NCI-H524 treated with DMSO at 0.1 percent for 48 hours (cell line): ENCODE measurements at places on chromosomes 16 and 17.

- DNase-seq = peak; percentile 79
Observed at GRCh38 chr16:56075732-56076388, 115.4 kb upstream of the GNAO1 start.

GRCh38 chr17:65166787-65167186 is 29.6 kb downstream of the RGS9 start:
- DNase-seq = no peak

DNA sequence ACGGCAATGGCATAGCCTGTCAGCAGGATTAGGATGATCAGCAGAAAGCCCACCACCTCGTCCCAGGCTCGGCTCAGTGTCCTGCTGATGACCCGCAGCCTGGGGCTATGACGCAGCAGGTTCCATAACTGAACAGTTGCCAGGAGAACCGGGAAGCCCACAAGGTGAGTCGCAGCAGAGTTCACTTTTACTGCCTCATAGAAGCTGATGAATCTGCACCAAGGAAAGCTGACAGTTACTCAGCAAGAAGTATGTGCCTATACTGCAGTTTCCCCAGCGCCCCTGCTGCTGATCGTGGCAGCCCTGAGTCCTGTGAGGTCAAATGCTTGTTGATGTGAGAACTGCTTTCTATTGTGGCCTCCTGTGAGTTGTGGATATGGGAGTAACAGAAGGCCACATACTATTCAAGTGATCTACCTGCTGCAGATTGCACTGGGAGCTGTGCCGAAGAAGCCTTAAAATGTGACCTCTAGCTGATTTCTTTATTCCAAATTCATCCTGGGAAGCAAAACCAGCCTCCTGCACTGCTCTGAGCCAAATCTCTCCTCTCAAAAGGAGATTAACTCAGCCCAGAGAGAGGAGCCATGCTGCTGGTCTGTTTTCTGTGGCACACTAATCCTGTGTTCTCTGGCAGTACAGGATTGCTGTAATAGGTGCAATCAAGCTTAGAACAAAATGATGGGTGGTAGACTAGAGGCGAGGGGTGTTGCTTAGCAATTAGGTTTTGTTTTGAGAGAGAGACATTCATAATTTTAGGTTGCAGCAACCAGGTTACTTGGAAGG is 38.8 kb downstream of the IST1 start:
- DNase-seq = no peak

DNA sequence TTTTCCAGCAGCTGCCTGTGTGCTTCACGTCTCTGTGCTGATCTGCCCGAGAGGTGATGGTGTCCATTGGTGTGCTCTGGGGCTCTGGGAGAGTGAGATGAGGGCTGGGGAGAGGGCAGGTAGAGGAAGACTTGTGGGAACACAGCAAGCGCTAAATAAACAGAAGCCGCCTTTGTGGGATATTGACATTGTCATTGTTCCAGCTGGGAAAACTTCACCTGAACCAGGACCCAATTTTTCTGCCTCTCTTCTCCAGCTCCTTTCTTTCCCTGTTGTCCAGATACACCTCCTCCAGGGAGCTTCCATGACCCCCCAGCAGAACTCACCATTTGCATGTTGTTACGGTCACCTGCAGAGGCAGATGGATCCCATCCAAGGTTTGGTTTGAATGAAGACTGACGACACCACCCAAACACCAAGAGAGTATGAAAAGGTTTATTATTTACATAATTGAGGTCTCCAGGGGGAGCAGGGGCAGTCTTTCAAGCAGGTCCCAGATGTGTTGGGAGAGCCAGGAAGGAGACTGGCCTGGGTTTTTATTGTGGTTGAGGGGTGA is 3.6 kb upstream of the ITGA3 start:
- DNase-seq = no peak

DNA sequence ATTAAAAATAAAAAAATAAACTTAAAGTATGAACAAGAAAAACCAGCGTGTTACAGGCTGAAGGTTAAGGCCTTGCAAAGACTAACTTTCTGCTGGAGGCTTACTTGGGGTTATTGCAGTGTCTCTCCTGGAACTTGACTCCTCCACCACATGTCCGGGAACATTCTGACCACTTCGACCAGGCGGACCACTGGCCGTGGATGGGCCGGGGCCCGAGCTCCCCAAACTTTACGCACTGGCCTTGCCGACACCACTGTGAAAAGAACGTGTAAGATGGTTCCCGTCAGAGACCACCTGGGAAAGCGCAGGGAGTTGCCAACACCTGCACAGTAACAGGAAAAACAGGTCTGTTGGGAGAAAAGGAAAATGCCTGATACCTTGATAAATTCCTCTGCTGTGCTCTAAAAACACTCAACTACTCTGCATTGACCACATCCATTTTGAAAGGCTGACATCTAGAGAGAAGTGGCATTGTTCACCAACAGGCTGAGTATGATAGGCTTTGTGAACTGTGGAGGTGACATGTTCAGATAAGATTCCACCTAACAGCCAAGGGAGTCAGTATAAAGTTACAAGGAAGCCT is 99.1 kb downstream of the ADAMTS18 start:
- no peak for DNase-seq

DNA sequence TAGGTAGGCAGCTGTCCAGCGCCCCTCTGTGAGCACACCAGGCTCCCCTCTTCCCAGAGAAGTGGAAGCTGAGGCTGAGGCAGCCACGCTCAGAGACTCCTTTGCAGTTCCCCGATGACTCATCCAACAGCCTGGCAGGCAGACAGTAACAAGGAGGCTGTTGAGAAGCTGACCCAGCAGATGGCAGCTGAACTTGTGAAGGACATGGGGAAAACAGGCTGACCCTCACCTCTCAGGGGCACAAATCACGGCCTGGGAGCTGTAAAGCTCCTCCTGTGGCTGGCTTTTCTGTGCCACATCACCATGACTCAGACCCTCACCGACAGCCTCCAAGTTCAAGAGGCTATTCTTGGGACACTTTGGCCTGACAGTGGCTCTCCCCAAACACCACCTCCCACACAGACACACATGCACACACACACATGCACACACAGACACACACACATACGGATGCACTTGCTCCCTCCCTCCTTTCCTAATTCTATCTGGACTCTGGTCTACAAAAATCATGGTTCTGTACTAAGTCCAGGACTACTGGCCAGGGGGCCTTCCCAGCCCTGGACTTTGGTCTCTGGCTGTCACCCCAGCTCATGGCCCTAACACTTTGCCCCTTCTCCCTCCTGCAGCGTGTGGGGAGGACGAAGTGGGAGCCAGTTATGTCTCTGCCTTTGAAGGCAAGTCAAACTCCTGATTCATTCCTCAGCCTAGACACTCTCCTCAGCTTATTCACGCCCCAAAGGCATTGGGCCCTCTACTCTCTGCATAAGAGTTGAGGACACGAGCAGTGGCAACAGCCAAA is 23.2 kb downstream of the MAP3K14 start:
- DNase-seq = peak; percentile 30

- no peak for DNase-seq
Observed at GRCh38 chr17:79305768-79306423, 231.3 kb downstream of the ENGASE start.

DNA sequence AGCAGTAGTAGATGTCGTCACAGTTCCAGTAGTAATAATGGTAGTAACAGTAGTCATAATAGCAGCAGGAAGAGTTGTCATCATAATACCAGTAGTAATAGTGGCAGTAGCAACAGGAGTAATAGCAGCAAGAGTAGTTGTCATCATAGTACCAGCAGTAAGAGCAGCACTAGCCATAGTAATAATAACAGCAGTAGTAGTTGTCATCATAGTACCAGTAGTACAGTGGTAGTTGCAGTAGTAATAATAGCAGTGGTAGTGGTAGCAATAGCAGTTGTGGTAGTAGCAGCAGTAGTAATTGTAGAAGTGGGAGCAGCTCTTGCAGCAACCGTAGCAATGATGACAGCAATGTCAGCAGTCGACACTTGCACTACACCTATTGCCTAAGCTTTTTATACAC is 502.8 kb downstream of the HS3ST4 start:
- no peak for DNase-seq

GRCh38 chr17:28475151-28475900 is 1.9 kb downstream of the SLC13A2 start:
- no peak for DNase-seq

DNA sequence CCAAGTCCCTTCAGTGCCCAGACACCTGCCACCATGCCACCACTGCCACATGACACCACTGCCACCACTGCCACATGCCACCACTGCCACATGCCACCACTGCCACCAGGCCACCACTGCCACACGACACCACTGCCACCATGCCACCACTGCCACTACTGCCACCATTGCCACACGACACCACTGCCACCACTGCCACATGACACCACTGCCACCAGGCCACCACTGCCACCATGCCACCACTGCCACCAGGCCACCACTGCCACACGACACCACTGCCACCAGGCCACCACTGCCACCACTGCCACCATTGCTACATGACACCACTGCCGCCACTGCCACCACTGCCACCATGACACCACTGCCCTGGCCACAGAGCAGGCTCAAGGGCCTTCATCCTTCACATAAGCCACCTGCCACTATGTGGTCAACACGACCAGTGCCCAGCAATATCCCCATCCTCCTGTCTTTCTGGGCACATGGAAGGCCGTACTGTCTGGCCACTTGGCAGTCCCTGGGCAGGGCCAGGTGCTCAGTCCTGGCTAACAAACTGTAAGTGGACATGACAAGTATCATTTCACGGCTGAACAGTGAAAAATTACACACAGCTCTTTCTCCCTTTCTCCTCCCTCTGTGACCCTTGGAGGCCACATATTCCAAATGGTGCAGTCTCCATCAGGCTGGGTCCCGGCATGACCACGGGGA is 33.1 kb downstream of the ABR start:
- no peak for DNase-seq

DNA sequence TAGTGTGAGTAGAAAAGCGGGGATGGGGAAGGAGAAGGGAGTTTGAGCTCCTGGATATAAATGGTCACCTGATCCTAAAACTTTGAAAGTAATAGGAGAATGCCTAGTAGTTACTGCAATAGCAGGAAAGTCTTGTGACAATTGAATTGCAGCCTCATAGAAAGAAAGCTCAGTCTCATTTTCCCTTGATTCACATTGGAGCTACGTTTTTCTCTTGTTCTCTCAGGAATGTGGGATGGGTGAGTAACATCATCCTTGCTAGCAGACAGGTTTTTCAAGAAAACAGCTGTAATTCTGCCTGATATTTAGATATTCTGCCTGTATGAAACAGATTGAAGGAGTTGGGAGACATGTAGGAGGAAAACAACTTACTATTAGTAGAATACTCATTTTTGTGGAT is 25.3 kb downstream of the SF3B3 start:
- no peak for DNase-seq

- no peak for DNase-seq
Observed at GRCh38 chr16:16021988-16022682, 72.7 kb downstream of the ABCC1 start.

- DNase-seq = no peak
Observed at GRCh38 chr17:65799869-65800268, 238.4 kb upstream of the AXIN2 start.

GRCh38 chr17:2030779-2031163 is 818 bp downstream of the DPH1 start:
- no peak for DNase-seq

GRCh38 chr17:26782153-26782552 is 511.8 kb upstream of the WSB1 start:
- no peak for DNase-seq

DNA sequence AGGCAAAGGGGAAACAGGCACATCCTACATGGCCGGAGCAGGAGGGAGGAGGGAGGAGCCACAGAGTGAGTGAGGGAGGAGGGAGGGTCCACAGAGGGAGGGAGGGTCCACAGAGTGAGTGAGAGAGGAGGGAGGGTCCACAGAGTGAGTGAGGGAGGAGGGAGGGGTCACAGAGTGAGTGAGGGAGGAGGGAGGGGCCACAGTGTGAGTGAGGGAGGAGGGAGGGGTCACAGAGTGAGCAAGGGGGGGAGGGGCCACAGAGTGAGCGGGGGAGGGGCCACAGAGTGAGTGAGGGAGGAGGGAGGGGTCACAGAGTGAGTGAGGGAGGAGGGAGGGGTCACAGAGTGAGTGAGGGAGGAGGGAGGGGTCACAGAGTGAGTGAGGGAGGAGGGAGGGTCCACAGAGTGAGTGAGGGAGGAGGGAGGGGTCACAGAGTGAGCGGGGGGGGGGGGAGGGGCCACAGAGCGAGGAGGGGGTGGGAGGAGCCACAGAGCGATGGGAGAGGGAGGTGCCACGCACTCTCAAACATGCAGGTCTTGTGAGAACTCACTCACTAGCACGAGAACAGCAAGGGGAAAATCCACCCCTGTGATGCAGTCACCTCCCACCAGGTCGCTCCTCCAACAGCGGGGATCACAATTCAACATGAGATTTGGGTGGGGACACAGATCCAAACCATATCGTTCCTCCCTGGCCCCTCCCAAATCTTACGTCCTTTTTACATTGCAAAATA is 24.3 kb upstream of the CDH15 start:
- no peak for DNase-seq

GRCh38 chr17:82056729-82057621 is 5.3 kb downstream of the GPS1 start:
- DNase-seq = no peak

GRCh38 chr17:76369804-76370203 is 14.6 kb upstream of the SPHK1 start:
- peak; percentile 42 for DNase-seq

DNA sequence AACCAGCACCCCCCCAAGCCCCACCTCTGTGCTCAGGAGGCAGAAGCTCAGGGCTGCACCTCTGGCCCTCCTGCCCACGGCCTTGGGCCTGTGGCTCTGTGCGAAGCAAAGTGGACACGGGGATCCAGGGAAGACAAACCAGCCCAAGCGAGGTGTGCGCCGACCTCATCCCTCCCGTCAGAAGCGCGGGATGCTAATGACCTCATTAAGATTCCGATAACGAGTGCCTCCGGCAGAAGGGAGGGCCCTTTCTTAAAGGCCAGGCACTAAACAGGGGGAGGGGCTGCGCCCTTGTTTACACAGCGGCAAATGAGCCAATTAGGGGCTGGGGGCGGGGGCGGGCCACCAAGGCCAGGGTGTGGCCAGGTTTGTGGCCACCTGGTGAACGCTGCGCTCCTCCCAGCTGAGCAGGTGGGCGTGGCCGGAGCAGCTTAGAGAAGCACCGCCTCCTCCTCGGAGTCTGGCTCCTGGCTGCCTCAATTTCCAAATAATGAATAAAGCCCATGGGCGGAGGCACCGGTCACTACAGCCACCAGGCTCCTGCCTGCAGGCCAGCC is 3.2 kb downstream of the CBX4 start:
- no peak for DNase-seq

DNA sequence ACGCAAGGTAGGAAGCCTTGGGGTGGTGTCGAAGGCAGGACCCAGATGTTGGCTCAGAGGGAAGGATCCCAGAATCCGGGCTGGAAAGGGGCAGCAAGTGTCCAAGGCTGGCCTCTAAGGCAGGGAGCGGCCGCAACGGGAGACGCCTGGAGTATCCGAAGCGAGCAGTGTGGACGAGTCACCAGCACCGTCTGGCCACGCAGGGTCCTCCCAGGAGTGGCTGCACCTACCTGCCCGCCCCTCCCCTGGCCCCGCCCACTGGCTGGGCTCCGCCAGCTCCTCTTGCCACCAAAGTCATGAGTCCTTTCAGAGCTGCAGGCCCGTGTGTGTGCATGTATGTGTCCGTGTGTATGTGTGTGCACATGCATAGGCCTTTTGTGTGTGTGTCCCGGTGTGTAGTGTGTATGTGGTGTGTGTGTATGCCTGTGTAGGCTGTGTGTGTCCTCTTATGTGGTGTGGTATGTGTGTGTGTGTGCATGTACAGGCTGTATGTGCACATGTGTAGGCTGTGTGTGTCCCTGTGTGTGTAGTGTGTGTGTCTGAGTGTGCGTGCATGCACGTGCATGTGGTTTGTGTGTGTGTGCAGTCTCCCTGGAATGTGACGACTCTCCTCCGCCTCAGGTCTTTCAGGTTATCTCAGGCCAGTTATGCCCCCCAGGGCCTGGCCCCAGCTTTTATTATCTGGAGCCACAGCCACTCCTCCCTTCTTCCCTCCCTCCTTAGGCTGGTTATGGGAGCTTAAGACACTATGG is at the start of gene PRSS8:
Gene PRSS8 (minus strand): TSS at position 193 of the 752 bp plus-strand sequence. CDS start 229 bp downstream, outside the sequence.
- DNase-seq = no peak
